ENCODE measurements at places on chromosomes 2 and 18. TPM values are rescaled to one million over a fixed set of nuclear protein-coding genes. Genes with fewer than 3 reads are reported as not detected.

The RFX8 gene
- 0.51 TPM for total RNA-seq

- DNase-seq, result peak; percentile 87
Measured at GRCh38 chr2:10404324-10405143, 43.6 kb downstream of the ODC1 start.

The FBXO36 gene
- total RNA-seq, result 3.1 TPM

The TGIF1 gene
- total RNA-seq, result 43.5 TPM

DNA sequence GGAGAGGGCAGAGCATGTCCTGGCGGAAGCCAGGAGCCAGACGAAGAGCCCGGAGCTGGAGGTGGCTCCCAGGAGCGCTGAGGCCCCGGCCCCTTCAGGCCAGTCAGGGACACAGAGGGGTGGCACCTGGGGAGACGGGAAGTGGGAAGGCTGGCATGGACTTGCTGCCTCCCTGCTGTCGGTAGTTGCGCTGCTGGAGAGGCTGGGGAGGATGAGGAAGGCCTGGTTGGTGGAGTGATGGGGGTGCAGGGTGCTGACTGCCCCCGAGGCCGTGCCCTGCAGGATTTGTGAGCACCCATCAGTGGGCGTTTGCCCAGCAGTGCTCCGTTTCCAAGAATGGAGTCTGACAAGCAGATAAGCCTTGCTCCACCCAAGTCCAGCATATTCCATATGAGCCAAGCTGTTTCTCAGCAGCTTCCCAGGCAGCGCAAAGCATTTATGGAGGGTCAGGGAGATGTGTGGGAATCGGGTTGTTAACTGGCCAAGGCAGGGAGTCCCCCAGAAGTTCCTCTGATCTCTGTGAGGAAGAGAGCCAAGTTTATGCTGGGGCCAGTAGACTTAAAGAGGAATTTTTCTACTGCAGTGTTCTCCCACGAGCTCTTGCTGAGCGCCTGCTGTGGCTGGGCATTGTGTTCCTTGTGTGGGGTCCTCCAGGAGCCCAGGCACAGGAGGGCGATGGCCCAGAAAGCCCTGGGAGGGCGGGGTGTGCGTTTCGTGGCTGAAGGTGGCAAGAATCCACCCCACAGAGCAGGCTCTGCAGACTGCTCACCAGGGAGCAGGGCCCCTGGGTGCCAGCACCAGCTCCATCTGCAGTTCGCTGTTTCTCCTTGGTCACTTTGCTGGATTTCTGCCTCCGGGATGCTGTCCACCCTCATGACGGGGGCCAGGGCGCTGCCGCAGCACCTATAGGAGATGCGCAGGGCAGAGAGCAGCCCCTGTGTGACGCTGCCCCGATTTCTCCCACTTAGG is 250.2 kb downstream of the ALPK2 start:
- DNase-seq, result peak; percentile 74

The EVX2 gene
- total RNA-seq, result not detected

- no peak for DNase-seq
Measured at GRCh38 chr2:192424243-192424642, 229.5 kb upstream of the TMEFF2 start.

The GCG gene
- not detected for total RNA-seq

DNA sequence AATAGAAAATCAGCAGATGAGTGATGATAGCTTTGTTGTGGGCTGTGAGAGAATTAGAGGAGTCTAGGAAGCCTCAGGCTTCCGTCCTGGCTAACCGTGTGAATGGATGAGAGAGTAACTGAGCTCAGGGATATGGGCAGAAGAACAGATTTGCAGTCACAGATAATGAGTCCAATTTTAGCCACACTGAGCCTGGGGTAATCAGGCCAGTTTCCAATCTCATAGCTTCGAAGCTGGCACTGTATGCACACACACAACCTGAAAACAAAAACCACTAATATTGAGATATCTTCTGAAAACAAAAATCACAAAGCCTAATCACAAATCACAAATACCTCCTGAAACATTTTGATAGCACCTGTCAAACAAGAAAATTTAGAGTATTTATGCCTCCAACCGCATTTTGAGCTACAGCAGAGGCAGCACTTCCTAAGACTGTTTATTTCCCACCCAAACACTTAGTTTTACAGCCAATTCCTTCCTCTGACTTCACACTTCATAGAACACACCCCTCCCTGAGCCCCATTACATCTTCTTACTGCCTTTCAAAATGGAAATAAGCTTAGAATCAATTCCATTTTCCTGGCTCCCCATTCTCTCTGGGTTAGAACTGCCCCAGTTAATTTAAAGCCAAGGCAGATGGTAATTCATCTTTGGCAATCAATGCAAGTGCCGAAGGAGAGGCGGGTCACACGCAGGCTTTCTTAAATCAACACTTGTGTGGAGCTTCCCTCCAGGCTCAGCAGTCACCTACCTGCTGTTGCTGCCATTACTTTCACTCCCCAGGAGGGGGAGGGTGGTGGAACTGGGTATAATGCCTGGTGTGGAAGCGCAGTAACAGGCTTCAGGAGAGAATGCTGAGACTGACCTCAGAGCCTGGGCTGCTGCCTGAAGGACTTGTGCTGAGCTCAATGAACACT is 18.9 kb downstream of the TTR start:
- peak; percentile 16 for DNase-seq

- no peak for DNase-seq
Measured at GRCh38 chr2:129758784-129759471, 220.5 kb upstream of the RAB6C start.

DNA sequence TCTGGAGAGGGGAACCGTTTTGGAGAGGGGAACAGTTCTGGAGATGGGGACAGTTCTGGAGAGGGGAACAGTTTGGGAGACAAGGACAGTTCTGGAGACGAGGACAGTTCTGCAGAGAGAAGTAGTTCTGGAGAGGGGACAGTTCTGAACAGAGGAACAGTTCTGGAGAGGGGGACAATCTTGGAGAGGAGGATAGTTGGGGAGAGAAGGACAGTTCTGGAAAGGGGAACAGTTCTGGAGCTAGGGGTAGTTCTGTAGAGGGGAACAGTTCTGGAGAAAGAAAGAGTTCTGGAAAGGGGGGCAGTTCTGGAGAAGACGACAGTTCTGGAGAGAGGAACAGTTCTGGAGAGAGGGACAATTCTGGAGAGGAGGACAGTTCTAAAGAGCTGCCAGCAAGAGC is 745.9 kb downstream of the GALR1 start:
- no peak for DNase-seq

GRCh38 chr2:30368258-30368657 is 78.8 kb upstream of the LCLAT1 start:
- DNase-seq, result no peak

- DNase-seq, result no peak
Measured at GRCh38 chr2:21944536-21944935, 820.8 kb downstream of the TDRD15 start.

- no peak for DNase-seq
Measured at GRCh38 chr2:42815726-42816125, 23.3 kb upstream of the HAAO start.

DNA sequence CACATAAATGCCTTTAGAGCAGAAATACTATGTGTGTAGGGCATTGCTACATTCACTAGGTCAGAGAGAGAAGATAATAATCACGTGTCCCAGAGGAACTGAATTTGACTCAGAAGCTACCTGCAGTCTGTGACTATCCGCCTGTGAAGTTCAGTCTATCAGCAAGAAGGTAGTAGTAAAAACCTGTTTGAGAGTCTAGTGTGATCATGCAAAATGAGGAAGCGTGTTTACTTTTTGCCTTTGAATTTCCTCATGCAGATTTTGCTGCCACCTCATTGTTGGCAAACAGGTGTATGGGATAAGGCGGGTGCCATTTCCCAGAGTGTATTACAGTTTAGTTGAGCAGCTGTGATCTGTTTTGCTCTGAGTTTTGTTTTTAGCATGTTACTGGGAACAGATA is 403.9 kb upstream of the FANCL start:
- no peak for DNase-seq

DNA sequence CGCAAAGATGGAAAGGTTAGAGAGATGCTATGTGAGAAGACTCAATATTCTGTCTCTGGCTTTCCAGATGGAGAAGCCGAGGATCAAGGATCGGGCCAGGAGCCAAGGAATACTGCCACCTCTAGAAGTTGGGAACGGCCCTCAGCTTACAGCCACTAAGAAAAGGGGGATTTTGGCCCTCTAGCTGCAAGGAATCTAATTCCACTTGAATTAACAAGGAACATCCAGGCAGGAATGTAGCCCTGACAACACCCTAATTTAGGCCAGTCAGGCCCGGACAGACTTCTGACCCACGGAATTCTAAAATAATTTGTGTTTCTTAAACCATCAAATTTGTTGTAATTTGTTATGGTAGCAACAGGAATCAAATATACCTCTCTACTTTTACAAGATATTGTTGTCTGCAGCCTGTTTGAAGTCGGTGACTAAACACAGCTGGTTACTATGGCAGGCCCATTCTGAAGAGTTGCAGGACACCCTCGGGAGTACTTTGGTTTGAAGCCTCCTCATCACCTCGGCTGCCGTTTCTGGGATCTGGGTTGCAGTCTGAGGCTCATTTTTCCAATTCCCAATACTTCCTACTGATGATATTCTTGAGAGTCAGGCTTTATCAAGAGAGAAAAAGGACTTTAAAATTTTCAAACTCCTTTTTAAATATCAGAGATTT is 1131.2 kb downstream of the TSN start:
- no peak for DNase-seq

DNA sequence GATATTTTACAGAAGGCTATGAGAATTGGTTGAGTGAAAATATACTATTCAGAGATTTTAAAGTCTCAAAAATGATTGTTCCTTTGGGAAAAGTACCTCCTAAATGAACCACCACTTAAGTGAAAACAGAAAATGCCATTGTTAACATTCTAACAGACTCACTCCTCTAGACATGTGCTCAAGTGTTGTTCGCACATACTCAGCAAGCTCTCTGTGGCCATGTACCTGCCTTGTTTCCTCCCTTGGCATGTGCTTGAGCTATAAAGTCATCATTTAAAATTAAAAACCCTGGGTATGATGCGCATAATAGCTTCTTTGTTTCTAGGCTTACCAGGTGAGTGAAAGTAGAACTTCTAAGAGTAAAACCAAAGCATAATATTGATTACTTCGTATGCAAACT is 343.2 kb upstream of the VRK2 start:
- no peak for DNase-seq
